Stimulated activated CD8-positive, alpha-beta memory T cell treated with anti-CD3 and anti-CD28 coated beads, Interleukin-7, amount 100 ng/mL, for 24 hours (primary cell): ENCODE measurements at places on chromosomes 13 and 19.

- no peak for DNase-seq
These were observed 9.5 kb downstream of the RASL11A start for GRCh38 chr13:27280009-27280656.

DNA sequence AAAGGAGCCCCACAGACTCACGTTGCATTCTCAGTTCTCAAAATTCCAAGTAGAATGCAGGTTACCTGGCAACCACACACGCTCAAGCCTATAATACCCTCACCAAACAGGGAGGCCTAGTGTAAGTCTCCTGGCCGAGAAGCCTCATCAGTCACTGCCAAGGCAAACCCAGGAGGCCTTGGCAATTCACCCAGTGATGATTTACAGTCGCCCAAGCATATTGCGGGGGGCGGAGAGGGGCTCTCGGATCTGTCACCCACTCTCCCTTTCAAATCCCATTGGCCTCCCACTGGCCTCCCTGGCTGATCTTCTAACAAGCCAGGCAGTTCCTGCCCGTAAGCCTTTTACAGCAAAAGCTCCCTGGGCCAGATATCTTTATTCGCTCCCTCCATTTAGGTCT, 1.1 kb downstream of the AKAP8L start:
- DNase-seq, result no peak

- no peak for DNase-seq
These were observed 2.3 kb downstream of the SPACA4 start for GRCh38 chr19:48608798-48609263.

- no peak for DNase-seq
These were observed 27.7 kb upstream of the NBEA start for GRCh38 chr13:34914416-34914815.

- no peak for DNase-seq
These were observed 64.5 kb upstream of the SCEL start for GRCh38 chr13:77470986-77471385.

- no peak for DNase-seq
These were observed 1.8 kb upstream of the ANGPTL4 start for GRCh38 chr19:8361921-8362793.

GRCh38 chr13:90483906-90484305, 863.6 kb upstream of the MIR17HG start:
- DNase-seq, result no peak

- no peak for DNase-seq
These were observed 9.7 kb upstream of the DPRX start for GRCh38 chr19:53621885-53622740.

GRCh38 chr13:97979051-97979450, 25.6 kb downstream of the IPO5 start:
- no peak for DNase-seq

- DNase-seq, result no peak
These were observed 527.9 kb downstream of the FGF9 start for GRCh38 chr13:22198641-22199217.

DNA sequence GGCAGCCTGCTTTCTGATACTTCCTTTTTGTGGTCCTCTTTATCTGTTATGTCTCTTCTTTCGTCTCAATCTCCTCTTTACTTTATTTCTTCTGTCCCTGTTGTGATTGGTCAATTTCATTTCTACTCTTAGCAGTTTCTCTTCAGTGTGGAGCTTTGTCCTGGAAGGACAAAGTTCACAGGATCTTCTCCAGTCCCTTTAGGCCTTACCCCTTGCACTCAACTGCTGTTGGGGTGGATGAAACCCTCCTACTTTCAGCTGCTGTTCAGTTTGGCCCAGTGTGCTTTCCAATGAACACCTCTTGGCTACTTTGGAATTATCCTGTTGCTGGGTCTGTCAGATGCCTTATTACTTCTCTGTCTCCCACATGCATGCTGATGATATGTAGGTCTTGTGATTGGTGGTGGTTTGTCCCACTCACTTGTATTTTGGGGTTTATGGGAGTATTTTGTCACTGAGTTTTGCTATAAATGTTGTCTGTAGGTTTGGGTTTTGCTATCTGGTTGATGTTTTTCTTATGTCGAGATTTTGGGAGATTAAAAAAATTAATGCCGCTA, 24.8 kb downstream of the WDR62 start:
- DNase-seq, result no peak

- no peak for DNase-seq
These were observed 286.5 kb downstream of the MTUS2 start for GRCh38 chr13:29106651-29107050.

- no peak for DNase-seq
These were observed 76.7 kb downstream of the RASA3 start for GRCh38 chr13:114055766-114056165.

DNA sequence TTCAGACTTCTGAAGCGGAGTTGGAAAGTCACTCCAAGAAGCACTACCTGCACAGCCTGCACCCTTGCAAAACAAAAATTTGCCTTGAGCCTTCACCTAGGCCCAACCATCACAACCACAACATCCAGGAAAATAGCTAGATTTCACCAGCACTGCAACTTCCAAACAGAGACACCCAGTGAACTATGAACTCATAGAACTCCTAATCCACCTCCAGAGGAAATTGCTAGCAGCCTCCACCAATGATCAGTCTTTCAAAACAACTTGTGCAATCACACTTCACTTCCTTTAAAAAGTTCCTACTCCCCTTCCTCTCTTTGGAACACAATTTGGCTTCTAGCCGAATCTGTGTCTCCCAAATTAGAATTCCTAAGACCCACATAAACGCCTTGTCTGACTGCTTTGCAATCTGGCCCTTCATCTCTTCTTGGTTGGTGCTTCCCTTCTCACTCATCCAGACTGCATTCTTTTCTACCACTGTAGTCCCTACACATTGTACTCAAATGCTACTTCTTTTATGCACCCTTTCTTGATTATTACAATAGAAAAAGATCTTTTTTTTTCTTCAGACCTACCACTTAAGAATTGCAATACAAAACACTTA, 489.2 kb upstream of the ARGLU1 start:
- DNase-seq, result no peak

DNA sequence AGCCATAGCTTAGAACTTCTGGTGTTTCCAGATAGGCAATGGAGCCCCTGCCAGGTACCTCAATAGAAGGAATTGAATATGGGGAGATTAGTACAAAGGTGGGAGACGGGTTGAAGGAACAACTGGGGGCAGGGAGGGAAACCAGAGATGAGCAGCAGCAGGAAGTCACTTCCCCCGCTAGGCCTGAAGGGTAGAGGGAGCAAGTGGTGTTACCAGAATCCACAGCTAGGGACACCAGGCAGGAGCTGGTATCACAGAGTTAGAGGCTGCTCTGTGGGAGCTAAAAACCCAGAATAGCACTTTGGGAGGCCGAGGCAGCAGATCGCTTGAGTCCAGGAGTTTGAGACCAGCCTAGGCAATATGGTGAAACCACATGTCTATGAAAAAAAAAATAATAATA, 15.3 kb upstream of the HNRNPUL1 start:
- DNase-seq, result no peak

- DNase-seq, result no peak
These were observed 15.3 kb downstream of the GADD45B start for GRCh38 chr19:2491130-2491801.

DNA sequence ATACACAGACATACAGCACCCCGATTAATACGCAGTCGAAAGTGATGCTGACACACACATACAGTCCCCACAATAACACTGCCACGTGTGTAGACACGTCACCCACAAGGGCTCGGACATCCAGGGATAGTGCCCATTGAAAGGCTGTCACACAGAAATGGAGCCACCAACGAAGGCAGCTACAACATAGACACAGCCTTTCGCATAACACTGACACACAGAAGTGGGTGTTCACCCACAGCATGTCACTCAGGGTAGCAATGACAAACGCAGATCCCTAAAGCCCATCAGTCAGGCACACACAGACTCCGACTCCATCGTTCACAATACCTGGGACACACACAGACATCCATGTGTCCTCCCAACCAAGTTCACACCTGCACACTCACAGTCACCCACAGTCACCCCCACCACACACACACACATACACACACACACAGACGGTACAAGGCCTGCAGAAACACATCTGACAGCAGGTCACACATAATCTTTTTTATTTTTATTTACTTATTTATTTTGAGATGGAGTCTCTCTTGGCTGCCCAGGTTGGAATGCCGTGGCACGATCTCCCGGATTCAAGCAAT, 10.4 kb upstream of the NANOS3 start:
- DNase-seq, result no peak

- no peak for DNase-seq
These were observed 72.0 kb upstream of the GPR183 start for GRCh38 chr13:99378985-99379733.

DNA sequence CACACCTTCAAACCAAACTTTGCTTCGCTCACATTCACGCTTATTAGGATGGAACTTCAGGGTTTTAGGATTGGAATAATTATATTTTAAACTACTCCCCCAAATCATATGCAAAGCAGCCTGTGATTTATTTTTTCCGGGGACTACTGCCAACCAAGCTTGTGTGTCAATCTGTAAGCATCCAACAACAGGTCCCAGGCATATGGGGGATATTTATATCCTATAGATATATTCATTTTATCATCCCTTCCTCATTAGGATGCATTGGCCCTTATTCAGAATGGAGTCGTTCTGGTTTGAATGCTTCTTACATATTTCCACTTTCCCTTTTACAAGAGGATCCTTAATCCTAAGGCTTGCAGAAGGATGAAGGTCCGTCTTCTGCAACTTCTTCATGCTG, 8.8 kb upstream of the C19orf84 start:
- DNase-seq, result no peak

DNA sequence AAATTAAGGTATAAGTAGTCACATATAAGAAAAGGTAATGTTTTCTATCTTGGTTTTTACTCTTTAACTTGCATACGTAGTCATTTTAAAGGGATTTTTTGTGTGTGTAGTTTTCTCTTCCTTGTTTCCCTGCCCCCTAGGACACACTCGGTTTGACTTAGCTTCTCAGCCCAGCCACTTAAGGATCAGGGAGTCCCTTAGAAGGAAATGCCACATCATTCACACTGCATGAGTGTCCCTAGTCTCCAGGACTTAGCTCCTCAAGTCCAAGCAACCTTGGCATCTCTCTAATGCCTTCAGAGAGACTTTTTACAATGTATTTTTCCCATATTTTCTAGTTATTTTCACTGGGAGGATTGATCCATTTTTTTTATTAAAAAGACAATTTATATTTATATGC, 1407.7 kb downstream of the EFNB2 start:
- no peak for DNase-seq

GRCh38 chr13:104086210-104086609, 1020.0 kb upstream of the SLC10A2 start:
- no peak for DNase-seq

- no peak for DNase-seq
These were observed 60.1 kb upstream of the AKAP11 start for GRCh38 chr13:42211704-42212464.

DNA sequence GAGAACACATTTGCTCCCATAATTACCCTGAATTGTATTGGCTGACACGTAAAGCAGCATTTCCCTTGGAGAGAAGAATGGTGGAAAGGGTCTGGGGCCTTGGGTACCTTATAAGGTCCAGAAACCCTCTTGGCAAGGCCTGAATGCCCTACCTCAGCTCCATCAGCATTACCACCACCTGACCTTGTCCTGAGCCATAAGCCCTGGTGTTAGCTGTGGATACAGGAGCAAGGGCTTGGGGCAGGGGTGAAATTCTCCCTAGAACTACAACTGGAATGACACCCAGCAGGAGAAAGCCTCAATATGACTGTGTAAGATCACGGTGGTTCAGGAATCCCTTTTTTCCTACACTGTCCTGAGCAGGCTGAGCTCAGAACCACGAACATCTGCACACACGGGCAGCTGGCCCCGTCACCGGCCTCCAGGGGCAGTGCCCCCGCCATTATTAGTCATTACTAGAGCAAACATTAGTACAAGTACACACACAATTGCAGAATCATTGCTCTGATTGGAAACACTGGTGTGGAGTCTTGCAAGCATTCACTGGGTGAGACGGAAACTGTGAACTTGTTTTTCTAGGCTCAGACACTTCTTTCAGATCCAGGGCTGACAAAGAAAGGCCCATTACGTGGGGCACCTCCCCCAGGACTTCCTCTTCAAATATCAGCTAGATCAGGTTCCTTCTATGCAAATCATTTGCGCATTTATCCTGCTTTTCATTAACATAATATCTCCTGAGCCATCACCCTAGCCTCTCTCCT, 26.8 kb upstream of the MTIF3 start:
- DNase-seq, result no peak

DNA sequence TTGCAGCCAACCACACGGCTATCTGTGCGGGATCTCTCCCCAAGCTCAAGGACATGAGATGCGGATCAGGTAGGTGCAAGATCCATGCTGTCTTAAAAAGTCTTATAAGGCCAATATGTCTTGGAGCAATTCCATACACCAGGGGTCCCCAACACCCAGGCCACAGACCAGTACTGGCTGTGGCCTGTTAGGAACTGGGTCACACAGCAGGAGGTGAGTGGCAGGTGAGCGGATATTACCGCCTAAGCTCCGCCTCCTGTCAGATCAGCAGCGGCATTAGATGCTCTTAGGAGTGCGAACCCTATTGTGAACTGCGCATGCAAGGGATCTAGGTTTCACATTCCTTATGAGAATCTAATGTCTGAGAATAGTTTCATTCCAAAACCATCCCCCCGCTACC, 68.8 kb upstream of the ZNF599 start:
- DNase-seq, result no peak

DNA sequence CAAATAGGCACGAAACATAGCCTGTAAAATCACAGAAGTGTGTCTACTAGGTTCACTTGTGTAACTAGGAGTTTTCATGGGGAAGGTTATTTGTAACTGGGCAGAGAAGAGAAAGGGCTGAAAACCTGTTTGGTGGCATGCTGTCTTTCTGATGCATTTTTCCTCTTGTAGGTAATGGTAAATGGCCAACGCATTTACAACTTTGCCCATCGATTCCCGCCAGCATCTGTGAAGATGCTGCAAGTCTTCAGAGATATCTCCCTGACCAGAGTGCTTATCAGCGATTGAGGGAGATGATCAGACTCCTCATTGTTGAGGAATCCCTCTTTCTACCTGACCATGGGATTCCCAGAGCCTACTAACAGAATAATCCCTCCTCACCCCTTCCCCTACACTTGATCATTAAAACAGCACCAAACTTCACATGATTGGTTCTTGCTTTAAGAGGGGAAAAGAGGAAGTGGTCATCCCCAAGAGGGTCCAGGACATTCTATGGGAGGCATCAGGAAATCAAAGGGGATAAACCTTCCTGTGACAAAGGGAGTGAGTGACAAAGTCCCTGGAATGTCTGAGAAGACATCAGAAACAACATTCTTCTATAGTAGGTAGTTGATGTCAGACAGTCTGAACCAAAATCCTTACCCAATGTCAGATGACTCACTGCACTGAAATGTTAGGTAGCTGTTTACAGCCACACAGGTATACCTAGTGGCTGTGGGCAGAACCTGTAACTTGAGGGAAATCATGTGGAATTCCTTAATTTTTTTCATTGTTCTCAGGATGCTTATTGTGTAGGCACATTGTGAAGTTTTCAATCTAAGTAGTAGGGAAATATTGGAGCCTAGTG, 5.0 kb downstream of the LGALS14 start:
- no peak for DNase-seq
